Endothelial cell of umbilical vein (primary cell): ENCODE measurements at places on chromosomes 6 and 20. TPM values are rescaled to one million over a fixed set of nuclear protein-coding genes. Genes with fewer than 3 reads are reported as not detected.
A peak's percentile ranks its signal among the peaks of the same experiment; 100 is the strongest.

DNA sequence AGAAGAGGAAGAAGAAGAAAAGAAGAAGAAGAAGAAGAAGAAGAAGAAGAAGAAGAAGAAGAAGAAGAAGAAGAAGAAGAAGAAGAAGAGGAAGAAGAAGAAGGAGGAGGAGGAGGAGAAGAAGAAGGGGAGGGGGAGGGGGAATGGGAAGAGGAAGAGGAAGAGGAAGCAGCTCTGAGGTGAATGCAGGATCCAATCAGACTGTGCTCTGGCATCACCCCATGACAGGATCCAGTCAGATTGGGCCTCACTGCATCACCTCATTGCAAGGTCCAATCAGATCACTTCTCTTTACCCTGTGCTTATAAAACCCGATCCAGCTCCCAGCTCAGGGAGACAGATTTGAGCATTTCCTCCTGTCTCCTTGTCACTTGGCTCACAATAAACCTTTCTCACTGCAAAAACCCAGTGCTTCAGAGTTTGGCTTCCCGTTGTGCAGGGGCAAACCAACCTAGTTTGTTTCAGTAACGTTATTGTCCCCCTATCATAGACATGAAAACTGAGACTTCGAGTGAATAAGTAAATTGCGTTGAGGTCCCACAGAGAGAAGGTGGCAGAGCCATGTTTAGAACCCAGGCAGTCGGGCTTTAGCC lies 28.6 kb upstream of the YWHAB start:
- no peak for DNase-seq

DNA sequence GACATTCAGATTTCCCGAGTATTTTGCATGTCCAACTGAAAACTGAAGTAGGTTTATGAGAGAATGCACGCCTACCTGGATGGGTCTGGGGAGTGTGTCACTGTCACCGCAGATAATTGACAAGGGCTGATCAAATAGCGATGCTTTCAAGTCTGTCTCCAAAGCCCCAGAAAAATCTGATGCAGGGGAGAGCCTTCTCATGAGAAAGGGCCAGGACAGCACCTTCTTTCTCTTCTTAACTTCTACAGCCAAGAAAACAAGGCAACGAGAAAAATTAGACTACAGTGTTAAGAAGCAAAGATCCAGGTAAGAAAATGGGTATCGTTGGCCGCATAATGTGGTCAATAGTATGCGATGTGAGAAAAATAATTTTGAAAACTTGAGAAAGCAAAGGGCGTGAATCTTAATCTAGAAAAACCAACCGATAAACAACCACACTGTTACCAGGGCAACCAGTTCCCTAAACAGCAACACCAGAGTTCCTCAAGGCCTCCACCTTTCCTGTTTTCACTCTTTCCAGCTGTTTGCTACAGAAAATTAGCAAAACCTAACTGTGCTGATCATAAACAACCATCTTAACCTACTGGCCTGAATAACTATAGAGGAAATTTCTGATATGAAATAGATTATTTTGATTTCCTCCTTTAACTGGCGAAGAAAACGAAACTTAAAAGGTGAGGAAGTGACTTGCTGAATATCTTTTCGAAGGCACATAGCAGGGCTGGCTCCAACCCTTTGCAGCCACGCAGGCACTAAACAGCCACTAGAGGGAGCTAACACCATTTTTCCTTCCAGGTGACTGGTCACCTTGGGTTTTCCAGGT lies 2.6 kb downstream of the TAGAP start:
- DNase-seq, result peak; percentile 73

DNAAF9 gene
- total RNA-seq, result 16.7 and 20.9 TPM in 2 replicates

DNA sequence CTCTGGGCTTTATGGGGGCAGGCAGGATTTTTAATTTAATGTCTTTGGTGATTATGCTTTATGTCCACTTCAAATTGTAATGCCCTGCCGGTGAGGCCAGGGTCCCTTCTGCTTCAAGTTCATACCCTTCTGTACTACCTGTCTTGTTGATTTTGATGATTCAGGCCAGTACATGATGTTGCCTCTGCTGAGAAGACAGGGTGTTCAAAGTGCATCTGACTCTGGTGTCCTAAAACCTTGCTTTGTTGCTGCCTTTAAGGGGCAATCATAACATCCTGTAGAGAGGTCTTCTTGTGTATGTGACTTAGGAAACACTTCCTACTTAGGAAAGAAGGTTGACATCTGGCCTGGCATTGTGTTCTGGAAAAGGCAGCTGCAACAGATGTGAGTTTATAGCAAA lies 113.2 kb downstream of the TMEM170B start:
- DNase-seq, result no peak

MCHR2 gene
- not detected in 2 replicates for total RNA-seq

RAB44 gene
- 0.11 TPM in 1 of 2 replicates, not detected in the other for total RNA-seq

CCM2L gene
- 12.4 and 13.4 TPM in 2 replicates for total RNA-seq

GRCh38 chr20:37356387-37356786 lies 10.4 kb downstream of the SRC start:
- DNase-seq, result no peak

UBD gene
- 0.31 TPM in 1 of 2 replicates, not detected in the other for total RNA-seq

- DNase-seq, result no peak
Observed at GRCh38 chr6:170176136-170176897, 114.6 kb downstream of the DLL1 start.

DNA sequence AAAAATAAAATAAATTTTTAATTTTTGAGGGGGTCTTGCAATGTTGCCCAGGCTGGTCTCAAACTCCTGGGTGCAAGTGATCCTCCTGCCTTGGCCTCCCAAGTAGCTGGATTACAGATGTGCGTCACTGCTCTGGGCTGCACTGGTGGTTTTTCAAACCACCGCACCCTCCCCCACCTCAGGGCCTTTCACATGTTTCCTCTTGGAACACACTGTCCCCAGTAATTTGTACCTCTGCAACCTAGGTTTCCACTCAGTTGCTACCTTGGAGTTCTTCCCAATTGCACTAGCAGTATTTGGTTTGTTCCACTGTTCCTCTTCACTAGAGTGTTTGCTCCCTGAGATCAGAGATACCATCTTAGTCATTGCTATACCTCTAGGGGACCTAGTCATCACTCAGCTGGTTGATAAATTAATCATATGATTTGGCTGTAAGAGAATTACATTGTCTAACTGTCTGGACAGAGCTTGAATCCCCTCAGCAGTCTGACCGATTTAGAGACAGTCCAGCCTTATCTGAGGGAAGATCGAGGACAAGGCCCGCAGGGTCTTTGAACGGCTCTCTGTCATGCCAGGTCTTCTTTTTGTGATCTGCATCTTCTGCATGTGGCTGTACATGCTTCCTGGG lies 32.0 kb downstream of the CEP43 start:
- no peak for DNase-seq

ARHGAP40 gene
- total RNA-seq, result 0.12 and 0.20 TPM in 2 replicates

GRCh38 chr6:108117427-108118358 lies 43.2 kb upstream of the OSTM1 start:
- peak; percentile 19 for DNase-seq

GRCh38 chr6:54737247-54737646 lies 109.3 kb upstream of the FAM83B start:
- DNase-seq, result no peak

- DNase-seq, result no peak
Observed at GRCh38 chr6:168596344-168596743, 155.4 kb downstream of the SMOC2 start.

GRCh38 chr6:25312703-25313102 lies 33.5 kb downstream of the CARMIL1 start:
- DNase-seq, result peak; percentile 78
